ENCODE measurements at places on chromosomes 6 and 20. TPM values are rescaled to one million over a fixed set of nuclear protein-coding genes. Genes with fewer than 3 reads are reported as not detected.

DNA sequence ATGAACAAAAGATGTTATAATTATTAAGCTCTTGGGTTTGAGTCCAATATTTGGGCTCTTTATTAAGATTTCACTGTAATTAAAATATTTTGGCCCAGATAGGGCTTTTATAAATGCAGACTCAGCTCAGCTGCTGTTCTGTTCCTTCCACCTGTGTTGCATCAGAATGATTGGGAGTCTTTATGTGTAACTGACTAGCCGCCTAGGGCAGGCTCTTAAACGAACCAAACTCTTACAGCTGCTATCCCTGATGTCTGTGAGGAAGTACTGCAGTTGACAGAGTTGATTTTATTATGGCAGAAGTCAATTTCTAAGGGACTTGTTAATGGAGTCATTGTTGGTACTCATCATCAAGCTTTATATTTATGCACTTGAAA is 144.7 kb downstream of the MYO6 start:
- DNase-seq = no peak

DNA sequence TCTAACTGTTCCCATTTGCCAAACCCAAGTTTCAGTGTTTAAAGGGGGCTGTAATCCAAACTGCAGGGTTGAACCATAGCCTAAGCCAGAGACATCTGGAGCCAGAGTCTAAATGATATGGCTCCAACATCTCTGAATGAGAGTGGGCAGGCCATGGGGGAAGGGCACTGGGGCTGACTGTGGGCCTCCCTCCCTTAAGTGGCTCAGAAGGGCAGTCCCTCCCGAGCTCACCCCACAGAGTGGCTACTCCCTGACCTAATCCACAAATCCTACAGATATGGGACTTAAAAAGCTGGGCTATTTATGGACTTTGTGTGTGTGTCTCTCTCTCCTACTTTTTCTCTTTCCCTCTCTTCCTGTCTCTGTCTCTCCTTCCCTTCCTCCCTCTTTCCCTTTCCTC is 35.8 kb upstream of the AAR2 start:
- DNase-seq = no peak

The SEC63 gene
- total RNA-seq = 31.6 TPM

The NT5E gene
- 8.7 TPM for total RNA-seq
